GM10248 (cell line): ENCODE measurements at places on chromosomes 1 and 21.

DNA sequence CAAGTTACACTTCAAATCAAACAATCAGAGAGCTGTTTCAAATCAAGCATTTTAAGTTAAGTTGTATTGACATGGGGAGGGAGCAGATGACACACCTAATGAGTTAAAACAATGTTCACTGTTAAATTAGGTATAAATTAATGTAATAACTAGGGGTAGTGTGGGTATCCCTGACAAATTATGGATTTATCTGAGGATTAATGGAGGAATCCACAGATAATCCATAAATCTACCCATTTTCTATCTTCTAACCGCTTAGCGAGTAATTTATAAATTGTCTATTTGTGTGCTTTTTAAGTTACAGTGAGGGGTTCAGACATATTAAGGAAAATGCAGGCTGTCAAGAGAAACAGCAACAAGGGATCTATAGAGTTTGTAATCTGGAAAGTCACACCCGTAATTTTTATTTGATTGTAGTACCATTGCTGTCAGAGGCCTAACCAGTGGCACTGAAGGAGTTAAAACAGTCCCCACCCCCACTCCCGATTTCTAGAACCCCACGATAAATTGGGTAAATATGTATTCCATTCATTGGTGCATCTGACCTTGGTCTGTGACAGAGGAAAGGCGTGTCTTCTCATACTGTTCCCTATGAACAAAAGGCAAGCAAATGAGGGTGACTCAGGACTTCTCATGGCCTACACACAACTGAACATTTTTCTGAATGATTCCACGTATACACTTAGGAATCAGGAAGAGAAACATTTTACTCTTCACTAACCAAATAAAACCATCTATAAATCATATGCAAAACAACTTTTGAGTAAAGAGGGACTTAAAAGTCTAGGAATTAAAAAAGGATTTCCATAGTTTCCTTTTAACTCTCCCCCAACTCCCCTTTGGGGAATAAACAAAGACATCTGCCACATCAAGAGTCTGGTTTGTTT, 7.4 kb downstream of the IRF2BP2 start:
- peak; percentile 34 for DNase-seq

GRCh38 chr21:46184625-46185555, 631 bp upstream of the SPATC1L start:
- DNase-seq: peak; percentile 75

- DNase-seq: no peak
These were observed 21.7 kb downstream of the TCHHL1 start for GRCh38 chr1:152067150-152067549.

DNA sequence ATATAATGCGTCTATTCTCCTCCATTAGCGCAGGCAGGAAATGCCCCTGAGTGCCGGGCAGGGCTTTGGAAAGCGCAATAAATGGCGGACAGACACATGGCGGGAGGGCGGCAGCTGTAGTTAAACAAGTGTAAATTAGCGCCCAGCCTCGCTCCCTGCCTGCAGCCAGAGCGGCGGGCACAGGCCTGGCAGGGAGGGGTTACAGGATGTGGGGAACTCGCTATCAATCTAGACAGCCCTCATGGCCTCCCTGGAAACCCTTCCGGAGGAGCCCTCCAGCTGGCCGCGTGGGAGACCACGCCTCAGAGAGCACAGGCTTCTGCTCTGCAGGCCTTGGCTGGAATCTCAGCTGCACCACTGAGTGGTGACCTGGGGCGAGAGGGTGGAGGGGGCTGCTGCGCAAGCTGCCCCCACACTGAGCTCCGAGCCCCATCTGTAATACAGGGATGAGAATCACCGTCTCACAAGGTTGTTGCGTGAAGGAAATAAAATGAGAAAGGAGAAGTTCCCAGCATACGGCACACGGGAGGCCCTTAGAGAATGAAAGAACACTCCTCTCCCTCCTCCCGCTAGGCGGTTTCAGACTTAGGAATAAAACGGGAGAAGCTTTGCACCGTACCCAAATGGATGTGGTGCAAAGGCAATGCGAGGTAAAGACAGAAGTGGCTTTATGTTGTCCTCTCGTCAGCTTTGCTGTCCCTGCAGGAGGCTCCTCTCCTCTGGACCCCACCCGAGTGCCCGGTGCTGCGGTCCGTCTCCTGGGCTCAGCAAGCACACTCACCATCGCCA, 167.2 kb upstream of the POU3F1 start:
- no peak for DNase-seq

DNA sequence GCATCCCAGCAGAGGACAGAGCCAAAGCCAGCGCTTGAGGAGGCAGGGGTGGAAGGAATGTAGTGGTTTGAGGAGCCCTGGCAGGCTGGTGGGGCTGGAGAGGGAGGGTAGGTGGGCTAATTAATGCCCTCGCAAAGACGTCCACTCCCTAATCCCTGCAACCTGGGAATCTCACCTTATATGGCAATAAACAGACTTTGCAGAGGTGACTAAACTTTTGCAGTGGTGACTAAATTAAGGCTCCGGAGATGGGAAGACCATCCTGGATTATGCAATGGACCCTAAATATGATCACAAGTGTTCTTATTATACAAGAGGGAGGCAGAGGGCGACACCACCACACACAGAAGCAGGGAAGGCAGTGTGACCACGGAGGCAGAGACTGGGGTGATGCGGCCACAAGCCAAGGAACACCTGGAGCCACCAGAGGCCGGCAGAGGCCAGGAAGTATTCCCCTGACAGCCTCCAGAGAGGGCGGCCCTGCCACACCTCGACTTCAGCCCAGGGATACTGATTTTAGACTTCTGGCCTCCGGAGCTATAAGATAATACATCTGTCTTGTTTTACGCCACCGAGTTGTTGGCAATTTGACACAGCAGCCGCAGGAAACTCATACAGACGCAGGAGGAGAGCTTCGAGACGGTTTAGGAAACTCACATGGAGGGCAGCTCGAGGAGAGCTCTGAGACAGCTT, 23.1 kb upstream of the NPPB start:
- DNase-seq: no peak

DNA sequence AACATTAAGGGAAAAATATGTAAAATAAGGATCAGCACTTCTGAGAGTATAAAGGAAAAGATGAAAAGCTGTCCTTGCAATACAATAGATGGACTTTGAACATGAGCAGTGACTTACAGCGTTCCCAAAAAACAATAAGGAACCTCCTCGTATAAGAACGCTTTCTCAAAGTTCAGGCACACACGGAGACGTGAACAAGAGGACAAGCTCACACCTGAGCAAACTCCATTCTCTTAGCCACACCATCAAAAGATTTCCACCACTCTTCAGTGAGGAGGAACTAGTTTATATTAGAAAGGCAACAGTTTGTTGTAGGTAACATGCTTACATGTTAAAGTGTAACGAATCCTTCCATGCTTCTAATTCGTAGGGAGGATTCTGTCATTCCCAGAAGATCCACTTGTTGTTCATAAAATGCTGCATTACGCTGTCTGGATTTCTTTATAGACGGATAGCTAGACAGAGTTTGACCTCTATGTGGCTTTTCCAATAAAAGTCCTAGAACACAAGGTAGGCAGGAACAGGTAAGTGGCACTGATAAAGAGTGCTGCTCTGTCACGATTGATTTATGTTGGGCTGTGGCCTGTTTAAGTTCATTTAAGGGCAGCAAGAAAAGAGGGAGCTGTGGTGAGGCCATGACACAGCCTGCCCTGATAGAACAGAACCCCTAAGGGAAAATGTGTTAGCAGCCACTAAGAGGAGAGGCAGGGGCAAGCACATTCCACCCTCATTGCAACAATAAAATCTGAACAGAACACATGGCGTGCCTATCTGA, 37.0 kb upstream of the ATP1A1 start:
- DNase-seq: no peak

DNA sequence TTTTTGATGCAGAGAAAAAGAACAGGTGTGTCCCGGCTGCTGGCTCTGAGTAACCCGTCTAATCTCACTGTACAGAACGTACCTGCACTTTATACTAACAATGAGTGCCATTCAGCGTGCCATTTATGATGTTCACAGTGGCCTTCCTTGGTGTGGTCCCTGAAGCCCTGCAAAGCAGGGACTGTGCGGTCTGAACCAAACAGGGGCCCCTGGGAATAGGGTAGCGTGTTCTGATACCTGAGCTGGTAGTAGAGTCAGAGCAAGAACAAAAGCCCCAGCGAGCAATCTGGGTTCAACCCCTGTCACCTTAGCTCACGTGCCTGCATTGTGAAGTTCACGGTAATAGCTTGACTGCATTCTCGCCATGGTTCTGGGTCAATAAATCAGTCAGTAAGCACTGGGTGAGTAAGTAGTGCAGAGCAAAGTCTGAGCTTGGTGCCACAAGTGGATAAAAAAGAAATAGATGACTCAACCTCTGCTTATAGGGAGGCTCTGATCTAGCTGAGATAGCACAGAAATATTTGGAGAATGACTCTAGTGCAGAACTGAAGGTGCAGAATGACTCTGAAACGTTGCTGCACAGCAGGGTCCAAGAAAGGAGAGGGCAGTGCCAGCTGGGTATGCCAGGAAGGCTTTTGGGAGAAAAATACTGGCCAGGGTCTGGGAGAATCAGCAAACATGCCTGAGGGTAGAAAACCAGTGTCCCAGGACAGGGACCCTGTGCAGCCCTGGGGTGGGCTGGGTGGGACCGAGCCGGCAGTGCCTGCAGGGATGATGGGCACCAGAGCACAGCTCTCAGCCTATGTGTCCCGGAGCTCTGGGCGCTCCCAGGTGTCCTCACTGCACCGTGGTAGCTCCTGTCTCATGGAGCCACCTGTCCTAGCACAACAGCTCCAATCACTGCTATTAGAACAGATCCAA, 125.9 kb downstream of the RHOU start:
- no peak for DNase-seq

GRCh38 chr1:17020502-17020901, 8.8 kb upstream of the ATP13A2 start:
- no peak for DNase-seq

DNA sequence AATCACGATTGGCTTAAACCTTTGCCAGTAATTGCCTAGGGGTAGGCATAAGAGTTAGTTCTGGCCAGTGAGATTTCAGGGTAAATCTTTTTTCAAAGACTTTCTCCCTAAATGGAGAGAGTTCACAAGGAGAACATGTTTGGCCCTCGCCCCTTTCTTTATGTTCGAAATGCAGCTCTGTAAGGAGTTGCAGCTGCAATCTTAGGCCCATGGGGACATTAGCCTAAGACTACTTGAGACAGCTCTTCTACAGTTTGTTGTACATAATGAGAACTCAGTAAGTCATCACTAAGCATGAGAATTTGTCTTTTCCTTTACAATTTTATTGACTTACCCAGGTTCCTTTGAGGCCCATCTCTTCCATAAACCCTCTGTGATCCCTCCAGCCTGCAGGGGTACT, 40.4 kb upstream of the GADD45A start:
- DNase-seq: no peak

DNA sequence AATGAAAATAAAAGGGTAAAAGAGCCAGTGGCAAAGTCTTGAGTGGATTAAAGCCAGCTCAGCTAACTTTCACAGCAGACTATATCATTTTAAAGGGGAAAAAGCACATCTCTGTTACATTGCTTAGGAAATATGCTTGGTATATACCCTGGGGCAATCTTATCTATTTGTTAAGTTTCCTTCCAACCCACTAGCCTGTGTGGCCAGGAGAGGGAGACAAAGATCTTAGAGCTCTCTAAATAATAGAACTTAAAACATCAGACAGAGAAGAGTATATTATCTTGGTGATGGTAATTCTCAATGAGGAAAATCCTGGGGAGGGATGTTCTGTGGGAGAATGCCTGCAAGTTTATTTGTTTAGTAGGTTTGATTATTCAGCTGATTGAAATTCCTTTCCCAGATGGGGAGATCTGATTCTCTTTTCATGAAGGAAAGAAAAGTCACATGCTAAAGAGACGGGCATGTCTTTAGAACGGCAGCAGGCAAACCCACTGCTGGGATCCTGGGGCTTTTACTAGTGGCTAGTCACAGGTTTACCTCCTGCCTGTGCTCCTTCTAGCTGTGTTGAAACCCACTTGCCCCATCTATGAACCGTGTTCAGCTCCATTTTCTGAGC, 3.6 kb downstream of the KCNE2 start:
- peak; percentile 40 for DNase-seq

GRCh38 chr1:5509664-5510452, 482.4 kb downstream of the NPHP4 start:
- DNase-seq: peak; percentile 84

DNA sequence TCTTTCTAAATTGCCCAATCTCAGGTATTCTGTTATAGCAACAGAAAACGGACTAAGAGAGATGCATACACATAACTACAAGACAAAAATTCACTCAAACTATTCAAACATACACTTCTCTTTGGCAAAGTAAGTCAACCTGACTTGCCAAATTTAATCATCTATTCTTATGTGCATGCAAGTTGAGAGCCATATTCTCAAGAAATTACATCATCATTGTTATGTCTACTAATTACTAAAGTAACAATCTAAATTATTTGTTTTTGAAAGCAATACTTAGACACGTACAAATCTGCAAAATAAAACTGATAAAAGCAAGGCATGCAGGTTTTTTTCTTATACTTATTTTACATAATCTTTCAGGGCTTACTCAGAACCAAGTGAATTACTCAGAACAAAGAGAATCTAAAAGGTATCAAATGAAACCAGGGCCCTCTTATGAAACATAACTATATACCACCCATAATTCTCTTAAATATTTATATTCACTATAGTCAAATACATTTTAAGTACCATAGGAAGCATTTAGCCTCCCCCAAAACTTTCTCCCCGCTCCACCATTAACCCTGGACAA, 62.3 kb downstream of the HLCS start:
- DNase-seq: no peak

DNA sequence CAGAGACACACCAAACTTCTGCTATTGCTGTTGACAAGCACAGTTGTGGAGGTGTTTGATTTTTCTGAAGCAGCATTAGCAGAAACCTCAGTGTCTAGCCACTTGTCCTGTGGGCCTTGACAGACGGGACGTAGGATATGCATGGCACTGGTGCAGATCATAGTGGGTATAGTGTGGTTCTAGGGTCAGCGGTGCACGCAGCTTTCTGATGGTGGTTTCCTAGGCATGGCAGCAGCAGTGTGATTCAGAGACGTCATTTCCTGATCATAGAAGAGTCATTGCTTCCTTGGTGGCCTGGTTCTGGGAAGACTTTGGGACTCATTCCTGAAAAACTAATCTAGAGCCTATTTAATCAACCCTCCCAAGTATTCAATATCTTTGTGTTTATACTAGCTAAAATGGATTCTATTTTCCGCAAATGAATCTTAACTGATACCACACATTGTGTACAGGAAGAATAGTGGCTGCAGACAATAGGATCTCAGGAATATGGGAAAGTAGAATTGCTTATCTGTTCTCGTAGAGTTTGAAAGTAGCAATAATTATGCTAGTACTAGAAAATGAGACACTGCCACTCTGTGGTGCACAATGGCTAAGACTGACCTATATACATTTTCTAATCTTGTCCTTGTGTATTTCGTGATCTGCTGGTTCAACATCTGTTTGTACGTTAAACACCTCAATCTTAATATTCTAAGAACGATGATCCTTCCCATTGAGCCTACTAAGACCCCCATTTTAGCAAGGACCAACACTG, 2.8 kb upstream of the USP1 start:
- no peak for DNase-seq

- no peak for DNase-seq
These were observed 248.9 kb upstream of the ADGRL4 start for GRCh38 chr1:79255421-79255820.

GRCh38 chr1:194076646-194077045, 890.2 kb upstream of the B3GALT2 start:
- DNase-seq: no peak
